ENCODE measurements at places on chromosomes 16 and 17.

DNA sequence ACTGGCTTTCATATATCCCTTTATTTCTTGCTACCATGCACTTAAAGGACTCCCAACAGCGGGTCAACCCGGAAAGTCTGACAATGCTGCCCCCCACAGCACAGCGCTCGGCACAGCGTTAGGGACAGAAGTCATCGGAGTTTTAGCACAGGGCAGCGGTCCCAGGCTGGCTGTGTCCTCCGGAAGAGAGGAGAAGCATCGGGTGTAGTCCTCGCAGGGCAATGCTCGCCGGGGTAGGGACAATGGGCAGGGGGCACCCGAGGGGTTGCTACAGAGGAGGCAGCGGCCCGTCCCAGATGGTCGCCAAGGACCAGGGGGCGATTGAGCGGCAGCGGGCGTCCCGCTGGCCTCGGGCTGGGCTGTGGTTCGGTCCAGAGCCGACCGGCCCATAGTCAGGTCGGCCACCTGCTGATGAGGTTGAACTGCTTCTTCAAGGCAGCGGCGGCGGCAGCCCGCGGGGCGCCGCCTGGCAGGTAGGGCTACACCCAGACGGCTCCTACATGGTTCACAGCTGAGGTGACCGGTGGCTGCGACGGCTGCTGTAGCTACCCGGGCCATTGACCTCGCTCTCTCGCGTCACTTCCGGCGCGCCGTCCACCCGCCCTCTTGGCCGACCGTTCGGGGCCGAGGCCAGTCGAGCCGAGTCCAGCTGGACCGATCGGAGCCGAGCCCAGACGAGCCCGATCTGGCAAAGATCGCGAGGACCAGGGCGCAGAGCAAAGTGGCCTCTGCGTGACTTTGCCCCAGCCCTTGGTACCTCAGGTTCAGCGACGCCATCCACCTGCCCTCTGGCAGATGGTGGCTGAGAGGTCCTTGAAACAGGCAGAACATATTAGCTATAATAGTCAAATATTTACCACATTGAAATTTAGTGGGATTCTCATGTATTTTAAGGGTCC lies 4.7 kb upstream of the LCMT1 start:
- DNase-seq = no peak

DNA sequence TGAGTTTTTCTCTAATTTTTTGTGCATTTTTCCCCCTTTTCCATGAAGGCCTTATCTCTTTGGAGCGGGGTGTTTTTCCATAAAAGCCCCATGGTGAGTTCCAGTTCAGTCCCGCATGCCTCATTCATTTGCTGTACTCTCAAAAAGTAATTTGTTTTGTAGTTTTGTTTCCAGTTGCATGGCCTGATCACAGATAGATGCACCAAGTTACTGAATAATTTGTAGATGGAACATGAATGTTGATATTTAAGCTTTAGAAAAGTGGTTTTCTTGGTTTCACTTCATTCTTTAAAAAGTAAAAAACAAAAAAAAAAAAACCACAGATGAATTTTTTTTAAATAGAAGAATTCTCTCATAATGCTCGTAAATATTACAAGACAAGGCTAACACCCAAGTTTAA lies 349.2 kb downstream of the BCAS3 start:
- DNase-seq = no peak

GRCh38 chr16:46882940-46883307 lies 1.2 kb upstream of the GPT2 start:
- DNase-seq = no peak

- no peak for DNase-seq
These were observed 22.3 kb upstream of the ZFPM1 start for GRCh38 chr16:88430524-88431446.

DNA sequence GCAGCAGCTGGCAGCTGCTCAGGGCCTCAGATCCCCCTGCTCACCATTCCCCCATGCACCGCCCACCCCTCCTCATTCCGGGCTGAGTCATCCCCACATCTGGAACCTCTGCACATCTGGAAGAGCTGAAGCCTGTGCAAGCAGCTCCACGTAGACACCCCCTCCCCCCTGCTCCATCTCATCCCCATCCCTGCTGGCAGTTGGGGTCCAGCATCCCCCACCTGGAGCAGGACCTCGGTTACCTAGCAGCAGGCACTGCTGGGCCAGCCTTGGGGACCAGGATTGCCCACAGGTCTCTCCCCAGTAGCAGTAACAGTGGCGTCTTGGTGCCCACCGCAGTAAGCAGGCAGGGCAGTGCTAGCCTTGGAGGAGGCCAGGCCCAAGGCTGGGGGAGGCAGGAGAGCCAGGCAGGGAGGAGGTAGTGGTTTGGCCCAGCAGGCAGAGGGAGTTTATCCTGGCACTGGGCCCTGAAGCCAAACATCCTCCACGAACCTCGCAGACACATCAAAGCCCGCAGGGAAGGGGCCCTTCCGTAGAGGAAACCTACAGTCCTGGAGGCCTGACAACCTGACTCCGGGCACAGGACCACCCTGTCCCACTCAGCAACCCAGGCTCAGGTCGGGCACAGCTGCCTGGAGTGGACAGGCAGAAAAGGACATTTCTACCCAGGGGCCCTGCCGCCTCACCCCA lies 7.7 kb upstream of the TMEM92 start:
- DNase-seq = peak; percentile 51

DNA sequence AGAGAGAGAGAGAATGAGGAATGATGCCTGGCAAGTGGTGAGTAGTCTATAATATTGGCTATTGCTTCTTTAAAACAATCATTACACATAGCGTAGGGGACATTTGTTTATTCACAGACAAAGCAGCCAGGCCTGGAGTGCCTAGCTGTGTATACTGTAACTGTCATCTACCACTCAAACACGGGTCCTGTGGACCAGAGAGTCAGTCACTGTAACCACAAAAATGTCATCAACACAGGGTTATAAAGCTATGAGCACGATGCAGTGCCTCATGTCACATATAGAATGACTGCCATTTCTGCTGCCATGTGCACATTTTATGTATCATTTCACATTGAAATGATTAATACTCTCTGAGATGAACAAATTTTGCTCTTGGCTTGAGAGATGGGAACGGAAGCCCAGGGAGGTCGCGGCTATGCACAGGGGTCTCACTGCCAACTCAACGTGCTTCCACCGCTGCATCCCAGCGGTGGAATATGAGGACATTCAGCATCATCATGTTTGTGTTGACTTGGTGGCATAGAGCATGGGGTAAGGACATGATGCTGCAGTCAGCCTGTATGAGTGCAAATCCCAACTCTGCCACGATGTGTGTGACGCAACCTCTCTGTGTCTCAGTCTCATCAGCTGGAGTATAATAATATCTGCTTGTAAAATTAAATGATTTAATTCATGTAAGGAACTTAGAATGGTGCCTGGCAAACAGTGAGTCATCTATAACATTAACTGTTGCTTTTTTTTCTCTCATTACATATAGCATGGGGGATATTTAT lies 3.3 kb downstream of the MT1H start:
- DNase-seq = no peak

- no peak for DNase-seq
These were observed 48.1 kb downstream of the RPH3AL start for GRCh38 chr17:304461-304860.

GRCh38 chr17:50199211-50199802 lies 2.1 kb downstream of the COL1A1 start:
- DNase-seq = no peak

DNA sequence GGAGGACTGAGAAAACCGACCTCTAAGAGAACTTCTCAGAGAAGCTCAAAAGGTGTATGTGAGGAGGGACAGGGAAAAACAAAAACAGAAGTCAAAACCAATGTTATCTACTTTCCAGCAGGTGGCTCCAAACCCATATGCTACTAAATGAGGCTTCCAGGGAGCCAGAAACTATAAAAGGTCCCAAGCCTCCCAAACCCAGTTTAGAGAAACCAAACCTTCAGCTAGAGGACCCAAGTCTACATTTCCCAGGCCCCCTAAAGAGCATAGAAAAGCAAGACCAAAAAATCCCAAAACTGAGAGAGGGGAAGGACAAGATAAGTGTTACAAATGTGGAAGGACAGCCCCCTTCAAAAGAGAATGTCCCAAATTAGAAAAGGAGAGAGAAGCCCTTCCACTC lies 3.7 kb downstream of the HPR start:
- peak; percentile 3 for DNase-seq

- no peak for DNase-seq
These were observed 84.2 kb downstream of the TMC6 start for GRCh38 chr17:78044280-78044835.

DNA sequence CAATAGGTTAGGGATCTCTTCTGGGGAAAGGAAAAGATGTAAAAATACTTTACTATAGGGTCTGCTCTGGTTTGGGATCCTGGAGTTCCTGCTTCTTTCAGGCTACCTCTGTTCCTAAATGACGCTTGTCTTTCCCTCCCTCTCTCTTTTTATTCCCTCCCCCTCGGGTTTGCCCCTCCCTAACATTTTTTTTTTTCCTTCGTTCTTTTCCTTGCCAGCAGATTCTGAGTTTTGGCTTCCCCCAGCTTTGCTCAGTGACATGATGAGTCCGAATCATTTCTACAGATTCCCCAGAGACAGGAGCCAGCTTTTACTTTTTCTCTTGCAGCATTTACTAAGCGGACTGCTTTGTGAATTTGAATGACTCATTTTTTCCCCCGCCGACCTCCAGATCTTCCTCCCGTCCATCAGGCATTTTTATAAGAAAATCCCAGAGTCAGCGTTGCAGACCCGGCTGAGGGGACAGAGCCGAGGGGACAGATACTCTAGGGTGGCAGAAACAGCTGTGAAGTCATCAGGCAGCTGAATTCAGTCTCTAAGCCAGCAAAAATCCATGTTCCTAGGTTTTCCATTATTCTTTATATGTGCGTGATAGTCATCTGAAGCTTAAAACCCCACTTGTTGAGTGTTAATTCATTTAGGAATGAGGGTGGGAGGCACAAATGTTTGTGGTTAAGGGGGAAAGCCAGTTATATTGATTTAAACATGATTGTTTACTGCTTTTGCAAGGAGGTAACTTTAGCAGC lies at the start of gene TMEM100:
Gene TMEM100, minus strand, starts transcription at position 123 of the 746 bp plus-strand sequence. CDS start 1,794 bp downstream, outside the sequence.
- DNase-seq = no peak

DNA sequence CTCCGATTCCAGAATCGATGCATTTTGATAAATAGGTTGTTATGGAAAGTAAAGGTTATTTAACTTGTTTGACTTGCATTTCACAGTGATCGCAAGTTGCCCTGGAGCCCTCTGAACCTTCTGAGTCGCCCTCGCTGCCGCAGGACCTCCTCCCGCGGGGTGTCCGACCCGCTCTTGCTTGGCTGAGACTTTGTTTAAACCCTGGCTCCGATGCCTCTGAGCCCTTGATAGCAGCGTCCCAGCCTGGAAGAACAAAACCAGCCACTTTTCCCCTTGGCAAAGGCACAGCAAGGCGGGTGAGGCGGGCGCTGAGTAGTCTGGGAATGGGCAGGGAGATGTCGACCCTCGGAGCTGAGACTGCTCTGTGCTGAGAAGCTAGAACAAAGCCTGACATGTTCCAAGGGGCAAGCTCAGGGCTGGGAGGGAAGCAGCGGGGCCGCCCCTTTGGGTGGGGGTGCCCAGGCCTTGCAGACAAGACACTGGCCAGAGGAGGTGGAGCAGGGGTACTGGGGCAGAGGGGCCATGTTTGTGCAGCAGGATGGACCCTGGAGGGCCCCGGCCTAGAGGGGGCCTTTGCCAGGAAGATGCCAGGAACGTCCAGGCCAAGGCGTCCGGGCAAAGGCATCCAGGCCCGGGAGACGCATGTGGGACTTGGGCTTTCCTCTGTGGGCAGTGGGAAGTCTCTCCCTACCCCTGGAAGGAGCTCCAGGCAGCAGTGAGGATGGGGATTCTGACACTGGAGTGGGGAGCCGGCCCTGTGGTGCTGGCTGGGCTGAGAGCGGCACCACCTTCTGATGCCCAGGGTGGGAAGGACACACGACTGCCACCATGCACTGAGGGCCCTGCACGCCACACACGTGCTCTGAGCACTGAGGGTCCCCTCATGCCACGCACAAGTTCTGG lies 30.3 kb upstream of the CDH15 start:
- DNase-seq = no peak

GRCh38 chr16:50166511-50167500 lies 13.7 kb downstream of the TENT4B start:
- DNase-seq = no peak

DNA sequence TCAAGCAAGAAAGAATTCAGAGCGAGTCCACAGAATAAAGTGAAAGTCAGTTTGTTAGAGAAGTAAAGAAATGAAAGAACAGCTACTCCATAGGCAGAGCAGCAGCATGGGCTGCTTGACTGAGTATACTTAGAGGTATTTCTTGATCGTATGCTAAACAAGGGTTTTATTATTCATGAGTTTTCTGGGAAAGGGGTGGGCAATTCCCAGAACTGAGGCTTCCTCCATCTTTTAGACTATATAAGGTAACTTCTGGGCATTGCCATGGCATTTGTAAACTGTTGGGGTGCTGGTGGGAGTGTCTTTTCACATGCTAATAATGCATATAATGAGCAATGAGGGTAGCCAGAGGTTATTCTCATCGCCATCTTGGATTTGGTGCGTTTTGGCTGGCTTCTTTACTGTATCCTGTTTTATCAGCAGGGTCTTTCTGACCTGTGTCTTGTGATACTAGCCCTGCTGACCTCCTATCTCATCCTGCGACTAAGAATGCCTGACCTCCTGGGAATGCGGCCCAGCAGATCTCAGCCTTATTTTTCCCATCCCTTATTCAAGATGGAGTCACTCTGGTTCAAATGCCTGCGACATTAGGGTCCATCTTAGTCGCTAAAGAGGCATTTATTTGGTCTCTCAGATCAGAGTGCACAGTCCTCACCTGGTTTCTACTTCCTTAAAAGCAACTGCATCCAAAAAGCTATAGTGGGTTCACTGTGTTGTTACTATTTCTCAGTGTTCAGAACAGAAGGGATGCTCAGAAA lies 100.6 kb upstream of the CACNG5 start:
- DNase-seq = no peak

DNA sequence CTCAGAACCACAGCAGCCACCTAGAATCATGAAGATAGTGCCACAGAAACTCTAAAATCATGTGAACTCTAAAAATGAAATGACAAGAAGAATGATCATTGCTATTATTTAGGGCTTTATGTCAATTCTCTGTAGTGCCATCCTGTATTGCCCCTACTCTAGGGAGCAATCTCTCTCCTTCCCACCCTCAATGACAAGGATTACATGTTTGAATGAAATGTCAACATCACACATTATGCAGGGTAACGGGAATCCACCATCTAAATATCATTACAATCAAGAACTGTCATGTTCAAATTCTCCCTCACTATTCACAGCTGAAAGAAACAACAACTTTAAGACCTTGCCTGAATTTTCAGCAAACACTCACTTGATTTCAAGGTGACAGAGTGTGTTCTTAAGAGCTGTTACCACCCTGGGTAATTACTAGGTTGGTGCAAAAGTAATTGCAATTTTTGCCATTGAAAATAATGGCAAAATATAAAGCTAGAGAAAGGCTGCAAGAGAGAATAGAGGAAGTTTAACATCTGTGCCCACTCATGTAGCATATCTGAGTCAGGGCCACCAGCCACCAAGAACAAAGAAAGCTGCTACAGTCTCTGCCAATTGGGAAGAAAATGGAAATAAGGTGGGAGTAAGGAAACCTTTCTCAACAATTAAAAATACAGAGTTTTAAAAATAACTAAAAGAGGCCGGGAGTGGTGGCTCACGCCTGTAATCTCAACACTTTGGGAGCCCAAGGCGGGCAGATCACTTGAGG lies 112.8 kb upstream of the PSMD7 start:
- DNase-seq = no peak

GRCh38 chr17:28908640-28909167 lies 5.8 kb upstream of the DHRS13 start:
- no peak for DNase-seq

- DNase-seq = no peak
These were observed 1762.2 kb downstream of the TP53TG3F start for GRCh38 chr16:35221482-35222185.

Measured in non-pigmented ciliary epithelial cell (primary cell).